RWPE2 (cell line): ENCODE measurements at places on chromosomes 2 and 18.

DNA sequence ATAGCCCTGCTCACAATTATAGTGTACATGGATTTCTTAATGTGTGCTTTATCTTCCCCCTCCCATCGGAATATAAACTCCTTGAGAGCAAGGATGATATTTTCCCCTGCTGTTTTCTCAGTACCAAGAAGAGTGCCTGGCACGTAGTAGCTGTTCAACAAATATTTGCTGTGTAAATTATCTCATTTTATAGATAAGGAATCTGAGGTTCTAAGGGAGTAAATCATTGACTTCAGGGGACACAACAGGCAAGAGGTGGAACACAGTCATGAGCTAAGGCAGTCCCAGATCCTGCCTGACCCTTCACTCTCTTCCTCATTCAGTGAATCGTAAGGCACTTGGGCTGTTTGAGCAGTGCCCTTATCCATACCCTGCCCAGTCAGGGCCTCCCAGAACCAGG is 187.3 kb upstream of the TNP1 start:
- no peak for DNase-seq

GRCh38 chr2:109331896-109332848 is 203.2 kb downstream of the SH3RF3 start:
- peak; percentile 97 for DNase-seq

DNA sequence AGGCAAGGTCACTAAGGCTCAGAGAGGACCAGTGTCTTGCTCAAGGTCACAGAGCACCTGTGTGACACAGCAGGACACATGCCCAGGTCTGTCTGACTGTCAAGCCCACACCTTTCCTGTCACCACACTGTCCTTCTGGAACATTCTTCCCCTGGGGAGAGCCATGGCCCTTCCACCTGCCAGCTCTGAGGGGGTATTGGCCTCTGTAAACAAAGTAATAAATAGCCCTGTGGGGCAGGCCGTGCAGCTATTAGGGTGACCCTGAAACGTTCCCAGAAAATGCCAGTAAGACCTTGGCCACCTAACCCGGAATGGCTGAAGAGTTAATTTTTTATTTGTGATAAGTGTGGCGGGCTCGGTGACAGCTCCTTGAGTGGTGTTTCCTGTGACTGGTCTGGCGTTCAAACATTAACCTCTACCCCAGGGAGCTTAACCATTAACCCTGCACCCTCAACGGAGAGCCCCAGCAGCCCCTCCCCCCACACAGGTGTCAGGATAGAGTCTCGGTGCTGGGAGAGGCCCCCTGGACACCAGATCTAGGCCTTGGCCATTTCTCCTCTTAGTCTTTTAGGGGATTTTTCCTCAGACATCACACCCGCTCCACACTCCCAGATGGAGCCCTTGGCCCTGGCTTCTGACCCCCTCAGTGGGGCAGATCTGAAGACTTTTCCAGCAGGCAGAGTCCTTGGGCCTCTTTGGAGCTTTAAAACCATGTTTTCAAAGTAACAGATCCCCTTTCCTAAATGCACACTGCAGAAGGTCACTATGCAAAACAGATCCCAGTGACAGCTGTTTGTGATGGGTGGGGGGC is 36.6 kb downstream of the SCTR start:
- DNase-seq: no peak

GRCh38 chr2:46377101-46377581 is 79.9 kb downstream of the EPAS1 start:
- DNase-seq: no peak
